Omental fat pad (tissue), 4 donors: ENCODE measurements at places on chromosomes 1 and 21.

- DNase-seq: no peak
These were observed 89.5 kb downstream of the ADGRL4 start for GRCh38 chr1:78916986-78917385.

- DNase-seq: no peak
These were observed 4.0 kb downstream of the USP24 start for GRCh38 chr1:55210990-55211801.

- DNase-seq: no peak
These were observed 7.2 kb upstream of the SLC9A1 start for GRCh38 chr1:27162090-27162489.

DNA sequence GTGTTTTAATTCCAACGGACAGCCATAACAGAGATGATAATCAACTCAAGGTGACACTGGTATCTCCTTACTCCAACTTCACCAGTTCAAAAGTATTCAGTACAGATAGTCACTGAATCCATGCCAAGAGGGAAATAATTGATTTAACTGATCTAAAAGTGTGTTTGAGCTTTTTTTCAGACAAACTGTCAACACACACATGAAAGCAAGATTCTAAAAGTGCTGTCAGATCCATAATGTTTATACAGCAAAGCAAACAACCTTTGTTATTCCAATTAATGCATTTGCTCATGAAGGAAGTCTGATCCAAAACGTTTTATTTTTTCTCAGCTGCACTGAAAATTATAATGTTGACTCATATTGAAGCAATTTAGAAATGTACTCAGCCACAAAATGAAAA lies 5.9 kb upstream of the PRKAA2 start:
- DNase-seq: no peak

DNA sequence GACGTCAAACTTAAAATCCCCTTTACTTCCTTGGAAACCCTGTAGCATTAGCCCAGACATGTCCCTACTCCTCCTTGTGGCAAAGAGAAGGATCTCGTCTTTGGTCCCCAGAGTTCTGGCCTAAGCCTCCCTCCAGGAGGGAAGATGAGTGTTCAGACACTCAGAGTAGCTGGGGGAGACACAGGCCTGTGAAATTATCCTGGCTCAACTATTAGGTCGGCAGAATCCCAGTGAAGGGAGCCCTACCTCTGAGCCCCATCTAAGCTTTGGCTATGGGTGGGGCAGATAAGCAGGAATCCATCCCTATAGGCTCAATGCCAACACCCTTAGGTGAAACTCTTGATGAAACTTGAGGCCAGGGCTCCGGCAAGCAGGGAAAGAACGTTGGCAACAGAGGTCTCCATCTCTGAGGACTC lies 1.7 kb upstream of the SFN start:
- no peak for DNase-seq

GRCh38 chr1:81967951-81968350 lies 167.2 kb downstream of the ADGRL2 start:
- no peak for DNase-seq

DNA sequence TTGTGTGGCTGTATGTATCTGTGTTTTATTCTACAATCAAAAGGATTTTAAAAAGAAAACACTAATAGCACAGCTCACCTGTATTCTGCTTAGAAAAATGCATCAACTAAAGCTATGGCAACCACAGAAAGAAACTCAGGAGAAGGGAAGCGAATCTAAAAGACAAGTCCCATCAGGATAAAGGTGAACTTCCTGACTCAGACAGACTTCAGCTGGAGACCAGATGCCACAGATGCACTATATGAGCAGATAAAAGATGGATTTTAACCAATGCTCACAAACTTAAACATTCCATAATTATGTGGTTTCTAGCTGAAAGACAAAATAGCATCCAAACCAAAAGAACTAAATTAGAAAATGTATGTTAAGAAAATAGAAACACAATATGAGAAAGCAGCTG lies 231.0 kb downstream of the RERE start:
- no peak for DNase-seq

- DNase-seq: no peak
These were observed 6.9 kb downstream of the C1orf162 start for GRCh38 chr1:111480674-111481073.

DNA sequence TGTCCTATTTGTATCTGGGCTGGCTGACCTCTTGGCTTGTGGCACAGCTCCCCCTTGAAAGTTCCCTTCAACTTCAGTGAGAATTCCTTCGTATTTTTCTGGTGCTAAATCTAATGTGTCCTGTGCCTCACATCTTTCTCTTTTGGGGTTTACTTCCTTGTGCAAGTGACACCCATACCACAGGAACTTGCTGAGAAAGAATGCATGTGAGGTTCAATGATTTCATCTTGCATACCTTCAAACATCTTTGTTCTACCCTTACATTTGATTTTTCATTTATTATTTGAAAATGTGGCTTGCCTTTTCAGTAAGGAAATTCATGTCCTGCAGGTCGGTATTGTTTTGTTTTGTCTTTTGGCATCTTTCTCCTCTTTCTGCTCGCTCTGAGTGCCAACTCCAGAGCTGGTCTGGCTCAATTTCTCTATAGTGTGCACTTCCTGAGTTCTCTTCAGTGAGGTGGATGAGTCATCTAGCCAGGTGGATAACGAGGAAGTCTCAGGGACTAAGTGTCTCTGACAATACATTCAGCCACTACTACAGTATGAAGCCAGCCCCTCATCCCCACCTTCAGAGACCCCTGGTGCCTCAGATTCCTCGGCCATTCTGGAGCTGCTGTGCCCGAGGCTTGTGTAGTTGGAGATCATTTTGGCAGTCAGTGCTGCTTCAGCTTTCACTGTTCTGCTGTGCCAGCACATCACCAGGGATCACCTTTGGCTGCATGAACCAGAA lies 59.5 kb downstream of the RIPK4 start:
- DNase-seq: no peak
